B cell (primary cell): ENCODE measurements at places on chromosomes 1 and 21.

DNA sequence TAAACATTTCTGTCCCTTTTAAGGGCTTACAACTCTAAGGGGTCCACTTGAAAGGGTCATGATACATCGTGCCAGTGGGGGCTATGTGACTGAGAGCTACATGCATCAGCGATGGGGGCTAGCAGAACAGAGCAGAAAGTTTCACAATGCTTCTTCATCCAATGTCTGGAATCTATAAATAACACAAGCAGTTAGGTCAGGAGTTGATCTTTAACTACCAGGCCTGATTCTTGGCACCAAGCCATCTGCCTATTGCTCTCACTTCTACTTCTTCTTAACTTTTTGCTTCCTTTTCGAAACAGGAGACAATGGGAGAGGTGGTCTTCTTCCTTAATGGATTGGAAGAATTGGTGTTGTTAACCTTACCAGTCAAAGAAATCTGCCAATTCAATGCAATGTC, 410.0 kb downstream of the TGFB2 start:
- H3K4me3 ChIP-seq: no peak overlapping the region
- no peak overlapping the region for H3K27ac ChIP-seq
- no peaks in the 10 kb centered on the region for H3K4me1 ChIP-seq
- H3K27me3 ChIP-seq: no peaks in the 10 kb centered on the region

DNA sequence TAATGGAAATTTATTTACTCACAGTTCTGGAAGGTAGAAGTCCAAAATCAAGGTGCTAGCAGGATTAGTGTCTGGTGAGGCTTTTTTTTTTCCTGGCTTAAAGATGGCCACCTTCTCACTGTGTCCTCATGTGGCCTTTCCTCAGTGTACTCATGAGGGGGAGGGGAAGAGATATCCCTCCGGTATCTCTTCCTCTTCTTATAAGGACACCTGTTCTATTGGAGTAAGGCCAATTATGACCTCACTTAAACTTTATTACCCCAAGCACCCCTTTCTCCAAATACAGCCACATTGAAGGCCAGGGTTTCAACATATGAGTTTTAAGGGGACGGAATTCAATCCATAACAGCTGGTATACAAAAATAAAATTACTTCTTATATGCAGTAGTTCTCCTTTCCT, 203.7 kb upstream of the C1orf87 start:
- H3K4me1 ChIP-seq: no peaks in the 10 kb centered on the region
- DNase-seq: no peak
- H3K36me3 ChIP-seq: no peaks in the 10 kb centered on the region
- H3K27ac ChIP-seq: no peak overlapping the region
- no peaks in the 10 kb centered on the region for H3K27me3 ChIP-seq
- H3K4me3 ChIP-seq: no peak overlapping the region

GRCh38 chr1:160768295-160768657, 27.7 kb upstream of the LY9 start:
- DNase-seq: peak; percentile 87
- peak overlapping the region; percentile 39 for H3K27ac ChIP-seq

- no peak overlapping the region for H3K4me3 ChIP-seq
- no peak overlapping the region for H3K27ac ChIP-seq
- H3K4me1 ChIP-seq: peaks cover 9% of the 10 kb centered on the region
- no peaks in the 10 kb centered on the region for H3K27me3 ChIP-seq
Observed at GRCh38 chr1:116794371-116794770, 40.1 kb downstream of the CD2 start.

- no peak for DNase-seq
- no peaks in the 10 kb centered on the region for H3K27me3 ChIP-seq
- no peak overlapping the region for H3K4me3 ChIP-seq
- H3K36me3 ChIP-seq: peaks cover 2% of the 10 kb centered on the region
- peaks cover 3% of the 10 kb centered on the region for H3K4me1 ChIP-seq
Observed at GRCh38 chr1:174191349-174191862, 32.1 kb downstream of the RABGAP1L start.

- H3K36me3 ChIP-seq: no peaks in the 10 kb centered on the region
- H3K4me1 ChIP-seq: no peaks in the 10 kb centered on the region
- H3K27me3 ChIP-seq: no peaks in the 10 kb centered on the region
- H3K27ac ChIP-seq: no peak overlapping the region
- no peak for DNase-seq
Observed at GRCh38 chr1:243765676-243766075, 84.4 kb downstream of the AKT3 start.

DNA sequence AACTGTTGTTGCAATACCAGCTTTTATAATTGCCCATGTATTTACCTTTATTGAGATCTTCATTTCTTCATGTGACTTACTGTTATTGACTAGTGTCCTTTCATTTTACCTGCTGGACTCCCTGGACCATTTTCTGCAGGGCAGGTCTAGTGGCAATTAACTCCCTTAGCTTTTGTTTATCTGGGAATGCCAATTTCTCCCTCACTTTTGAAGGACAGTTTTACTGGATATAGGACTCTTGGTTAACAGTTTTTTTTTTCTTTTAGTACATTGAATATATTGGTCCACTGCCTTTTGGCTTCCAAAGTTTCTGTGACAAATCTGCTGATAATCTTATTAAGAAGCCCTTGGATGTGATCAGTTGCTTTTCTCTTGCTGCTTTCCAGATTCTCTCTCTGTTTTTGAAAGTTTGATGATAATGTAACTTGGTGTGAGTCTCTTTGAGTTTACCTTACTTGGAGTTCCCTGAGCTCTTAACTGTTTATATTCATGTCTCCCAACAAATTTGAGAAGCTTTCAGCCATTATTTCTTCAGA, 56.9 kb downstream of the COL18A1 start:
- peaks cover 3% of the 10 kb centered on the region for H3K4me1 ChIP-seq
- DNase-seq: no peak
- H3K27me3 ChIP-seq: peaks cover 3% of the 10 kb centered on the region

- no peaks in the 10 kb centered on the region for H3K36me3 ChIP-seq
- H3K4me3 ChIP-seq: no peak overlapping the region
- H3K4me1 ChIP-seq: no peaks in the 10 kb centered on the region
Observed at GRCh38 chr21:40408561-40408960, 438.4 kb downstream of the DSCAM start.

DNA sequence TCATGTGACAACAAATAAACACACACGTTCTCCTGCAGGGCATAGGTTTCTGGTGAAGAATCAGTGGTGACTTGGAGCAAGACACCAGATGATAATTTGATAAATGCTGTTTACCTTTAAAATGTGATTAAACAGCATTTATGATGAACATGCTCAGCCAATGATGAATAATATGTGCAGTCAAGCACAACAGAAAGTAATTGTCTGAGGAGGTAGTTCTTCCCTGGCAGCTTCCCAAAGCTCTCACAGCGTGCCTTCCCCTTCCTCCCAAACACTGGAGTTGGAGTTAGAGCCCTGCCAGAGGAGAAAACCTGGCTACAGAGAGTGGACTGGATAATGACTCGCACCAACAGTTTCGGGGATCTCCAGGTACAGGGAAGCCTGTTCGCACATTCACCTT, 463.5 kb downstream of the SMYD3 start:
- no peaks in the 10 kb centered on the region for H3K27me3 ChIP-seq
- H3K27ac ChIP-seq: no peak overlapping the region
- H3K4me1 ChIP-seq: no peaks in the 10 kb centered on the region
- no peak overlapping the region for H3K4me3 ChIP-seq

GRCh38 chr1:162605225-162605927, 26.9 kb upstream of the DDR2 start:
- H3K4me1 ChIP-seq: no peaks in the 10 kb centered on the region
- no peak overlapping the region for H3K4me3 ChIP-seq
- H3K27me3 ChIP-seq: no peaks in the 10 kb centered on the region
- DNase-seq: no peak
- H3K36me3 ChIP-seq: no peaks in the 10 kb centered on the region

- H3K36me3 ChIP-seq: no peaks in the 10 kb centered on the region
- H3K27ac ChIP-seq: no peak overlapping the region
- no peak for DNase-seq
- H3K4me1 ChIP-seq: no peaks in the 10 kb centered on the region
Observed at GRCh38 chr1:33897092-33897725, 33.3 kb downstream of the HMGB4 start.

DNA sequence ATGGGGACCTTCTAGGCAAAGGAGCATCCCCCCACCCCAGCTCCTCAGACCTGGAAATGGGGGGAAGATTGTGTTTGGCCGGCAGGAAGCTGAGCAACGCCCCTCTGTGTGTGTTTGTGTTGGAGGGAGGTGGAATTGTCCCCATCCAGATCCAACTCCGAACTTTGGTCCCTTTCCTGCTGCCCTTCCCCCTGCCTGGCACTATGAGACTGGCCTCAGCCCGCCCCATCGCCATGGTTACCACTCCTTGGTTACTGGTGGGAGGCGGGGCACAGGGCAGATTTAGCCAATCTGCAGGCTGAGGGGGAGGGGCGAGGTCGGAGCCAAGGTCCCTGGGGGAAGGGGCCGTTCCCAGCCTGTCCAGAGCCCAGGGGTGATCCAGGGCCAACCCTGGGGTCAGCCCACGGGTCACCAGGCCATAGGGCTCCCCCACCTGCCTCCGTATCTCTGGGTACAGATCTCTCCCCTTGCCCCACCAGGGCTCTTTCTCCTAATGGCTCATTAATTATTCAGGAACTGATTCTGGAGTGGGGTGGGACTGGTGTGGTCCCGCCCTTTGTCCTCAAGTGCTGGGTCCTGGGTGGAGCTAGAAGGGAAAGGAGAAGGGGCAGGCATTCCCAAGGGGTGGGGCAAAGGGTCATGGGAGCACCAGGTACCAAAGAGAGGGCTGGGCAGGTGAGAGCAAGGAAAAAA, 15.2 kb downstream of the PTPRF start:
- H3K27me3 ChIP-seq: no peaks in the 10 kb centered on the region
- no peaks in the 10 kb centered on the region for H3K36me3 ChIP-seq
- no peak overlapping the region for H3K4me3 ChIP-seq

- H3K4me1 ChIP-seq: no peaks in the 10 kb centered on the region
- peaks cover 11% of the 10 kb centered on the region for H3K27me3 ChIP-seq
- no peak overlapping the region for H3K4me3 ChIP-seq
- no peak overlapping the region for H3K27ac ChIP-seq
- no peak for DNase-seq
- no peaks in the 10 kb centered on the region for H3K36me3 ChIP-seq
Observed at GRCh38 chr1:53731779-53732305, 7.1 kb downstream of the GLIS1 start.

- peaks cover 76% of the 10 kb centered on the region for H3K4me1 ChIP-seq
- H3K36me3 ChIP-seq: no peaks in the 10 kb centered on the region
- H3K27ac ChIP-seq: no peak overlapping the region
Observed at GRCh38 chr1:24952413-24952841, 22.4 kb upstream of the RUNX3 start.

DNA sequence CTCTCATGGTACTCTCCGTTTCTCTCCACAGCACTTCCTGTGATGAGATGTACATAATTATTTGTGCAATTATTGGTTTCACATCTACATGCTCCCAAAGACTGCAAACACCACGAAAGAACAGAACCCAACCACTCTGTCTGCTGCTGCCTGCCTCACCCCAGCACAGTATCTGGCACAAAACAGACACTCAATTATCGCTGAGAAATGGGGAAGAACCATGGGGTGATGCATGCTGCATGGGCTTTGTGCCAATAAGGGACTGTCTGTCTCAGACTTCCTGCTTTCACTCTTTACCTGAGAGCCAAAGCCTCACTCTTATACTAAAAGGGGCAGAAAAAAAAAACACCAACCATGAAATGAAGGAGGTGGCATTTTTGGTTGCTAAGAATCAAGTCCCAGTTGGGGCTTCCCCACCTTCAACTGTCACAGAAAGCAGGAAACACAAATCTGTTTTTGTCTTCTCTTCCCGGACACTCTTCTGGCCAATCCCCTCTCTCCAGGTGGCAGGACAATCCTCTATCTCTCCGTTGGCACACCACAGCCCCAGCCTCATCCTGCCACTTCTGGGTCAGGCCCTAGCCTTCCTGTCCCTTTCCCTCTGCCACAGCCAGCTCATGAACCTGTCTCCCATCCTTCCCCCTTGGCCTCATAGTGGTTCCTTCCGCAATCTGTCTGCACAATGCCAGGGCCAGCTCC, 82.0 kb downstream of the TGFBR3 start:
- H3K4me1 ChIP-seq: peaks cover 10% of the 10 kb centered on the region
- peak overlapping the region; percentile 72 for H3K27ac ChIP-seq
- peak overlapping the region; percentile 25 for H3K4me3 ChIP-seq

- peak; percentile 74 for DNase-seq
- no peaks in the 10 kb centered on the region for H3K36me3 ChIP-seq
- H3K4me3 ChIP-seq: no peak overlapping the region
- H3K27me3 ChIP-seq: no peaks in the 10 kb centered on the region
Observed at GRCh38 chr1:205791568-205792180, 16.4 kb upstream of the RAB29 start.

DNA sequence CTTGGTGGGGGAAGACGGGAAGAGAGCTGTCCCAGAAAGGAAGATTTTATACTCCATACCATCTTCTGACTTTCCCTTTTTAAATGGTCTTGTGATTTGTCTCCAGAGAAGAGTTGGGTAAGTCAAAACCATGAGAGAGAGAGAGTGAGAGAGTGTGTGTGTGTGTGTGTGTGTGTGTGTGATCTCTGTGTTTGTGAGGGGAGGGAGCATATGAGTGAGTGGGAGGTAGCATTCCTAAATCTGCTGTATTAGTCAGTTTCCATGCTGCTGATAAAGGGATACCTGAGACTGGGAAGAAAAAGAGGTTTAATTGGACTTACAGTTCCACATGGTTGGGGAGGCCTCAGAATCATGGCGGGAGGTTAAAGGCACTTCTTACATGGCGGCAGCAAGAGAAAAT, 102.0 kb upstream of the VANGL1 start:
- no peak overlapping the region for H3K4me3 ChIP-seq
- no peak overlapping the region for H3K27ac ChIP-seq
- H3K4me1 ChIP-seq: no peaks in the 10 kb centered on the region
- H3K27me3 ChIP-seq: no peaks in the 10 kb centered on the region
- no peak for DNase-seq

GRCh38 chr1:1069056-1069710, 4.9 kb downstream of the RNF223 start:
- H3K4me3 ChIP-seq: peak overlapping the region; percentile 66
- H3K36me3 ChIP-seq: no peaks in the 10 kb centered on the region
- H3K27me3 ChIP-seq: peaks cover 4% of the 10 kb centered on the region
- H3K27ac ChIP-seq: peak overlapping the region; percentile 77
- peaks cover 28% of the 10 kb centered on the region for H3K4me1 ChIP-seq

DNA sequence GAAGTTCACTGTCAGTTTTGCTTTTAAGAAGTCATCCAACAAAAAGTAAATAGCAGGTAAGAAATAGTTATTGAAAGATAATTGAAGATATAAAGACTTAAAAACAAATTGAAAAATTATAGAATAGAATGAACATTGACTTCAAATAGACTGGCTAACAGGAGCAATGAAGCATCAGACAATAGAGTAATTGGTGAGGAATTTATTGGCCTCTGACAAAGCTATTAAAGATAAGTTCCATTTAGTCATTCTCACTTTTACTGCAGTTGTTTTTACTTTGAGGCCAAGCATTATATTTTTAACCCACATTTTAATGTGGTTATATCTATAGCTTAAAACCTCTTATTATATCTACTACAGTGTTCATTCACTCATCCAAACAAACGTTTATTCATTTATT, 228.8 kb upstream of the ADGRL2 start:
- no peaks in the 10 kb centered on the region for H3K36me3 ChIP-seq
- no peak overlapping the region for H3K27ac ChIP-seq
- DNase-seq: no peak
- H3K4me3 ChIP-seq: no peak overlapping the region
- no peaks in the 10 kb centered on the region for H3K27me3 ChIP-seq
